Activated CD4-positive, alpha-beta T cell treated with anti-CD3 and anti-CD28 coated beads, Interleukin-2, amount 50 U/mL, for 4 hours (primary cell): ENCODE measurements at places on chromosomes 3 and 15.
A peak's percentile ranks its signal among the peaks of the same experiment; 100 is the strongest.

DNA sequence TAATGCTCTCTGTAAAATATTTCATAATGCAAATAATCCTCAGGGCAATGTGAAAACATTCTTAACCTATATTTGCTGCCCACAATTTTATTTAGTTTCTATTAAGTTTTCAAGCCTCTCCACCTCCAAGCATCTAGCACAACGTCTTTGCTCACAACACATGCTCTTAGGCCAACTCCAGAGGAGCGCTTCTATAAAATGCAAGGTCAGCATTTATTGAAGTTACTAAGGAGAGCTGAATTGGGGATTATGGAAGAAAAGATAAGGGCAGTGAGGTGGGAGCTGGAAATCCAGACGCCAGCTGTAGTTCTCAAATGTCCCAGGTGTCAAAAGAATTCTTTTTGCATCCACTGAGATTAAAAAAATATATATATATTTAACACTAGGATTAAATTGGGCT, 996 bp downstream of the RABL3 start:
- no peak for DNase-seq

GRCh38 chr3:194038960-194039359, 97.0 kb upstream of the HES1 start:
- DNase-seq, result no peak

DNA sequence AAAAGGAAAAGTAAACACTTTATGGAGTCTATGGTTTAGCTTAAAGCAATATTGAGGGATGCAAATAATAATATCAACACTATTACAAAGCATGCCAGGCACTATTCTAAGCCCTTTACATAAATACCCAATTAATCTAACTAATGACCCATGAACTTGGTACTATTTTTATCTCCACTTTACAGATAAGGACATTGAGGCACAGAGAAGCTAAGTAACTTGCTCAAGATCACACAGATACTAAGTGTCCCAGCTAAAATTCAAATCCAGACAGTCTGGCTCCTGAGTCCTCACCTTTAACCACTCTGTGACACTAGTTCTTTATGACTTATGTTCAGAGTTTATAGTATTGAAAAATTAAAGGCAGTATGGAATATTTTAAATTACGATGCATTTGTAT, 5.6 kb downstream of the MBD4 start:
- DNase-seq, result no peak

DNA sequence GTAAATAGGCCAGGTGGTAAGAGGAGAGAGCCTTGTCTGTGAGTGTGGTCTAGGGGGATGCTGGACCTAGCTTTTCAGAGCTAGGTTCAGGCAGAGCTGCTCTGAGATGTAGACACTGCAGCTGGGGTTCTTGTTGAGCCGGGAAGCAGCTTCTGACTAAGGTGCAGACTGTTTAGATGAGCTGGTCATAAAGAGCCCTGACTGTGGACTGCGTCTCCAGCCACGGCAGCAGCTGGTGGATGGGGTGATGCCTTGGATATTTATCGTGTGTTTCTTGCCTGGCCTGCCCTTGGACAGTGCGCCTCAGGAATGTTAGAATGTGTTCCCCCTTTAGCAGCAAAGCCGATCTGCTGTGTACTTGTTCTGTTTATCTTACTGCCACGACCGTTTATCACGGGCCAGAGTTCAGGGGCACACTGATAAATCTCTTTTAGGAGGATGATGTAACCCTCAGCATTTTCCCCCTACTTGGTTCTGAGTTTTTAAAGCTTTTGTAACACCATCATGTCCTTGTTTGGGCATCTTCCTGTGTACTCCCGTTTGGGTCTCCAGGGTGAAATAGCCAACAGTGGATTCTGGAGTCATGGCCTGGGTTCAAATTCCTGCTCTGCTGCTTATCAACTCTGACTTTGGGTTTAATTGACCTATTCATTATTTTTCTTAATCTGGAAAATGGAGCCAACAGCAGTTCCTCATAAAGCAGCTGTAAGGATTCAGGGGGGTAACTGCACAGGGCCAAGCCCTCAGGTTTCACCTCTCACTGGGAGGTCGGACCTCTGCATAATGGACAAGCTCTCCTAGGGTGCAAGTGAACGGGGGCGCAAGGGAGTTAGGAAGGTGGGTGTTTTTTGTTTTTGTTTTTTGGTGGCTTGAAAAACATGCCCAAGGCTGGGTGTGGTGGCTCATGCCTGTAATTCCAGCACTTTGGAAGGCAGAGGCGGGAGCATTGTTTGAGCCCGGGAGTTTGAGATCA, 51.4 kb downstream of the FLNB start:
- DNase-seq, result no peak

DNA sequence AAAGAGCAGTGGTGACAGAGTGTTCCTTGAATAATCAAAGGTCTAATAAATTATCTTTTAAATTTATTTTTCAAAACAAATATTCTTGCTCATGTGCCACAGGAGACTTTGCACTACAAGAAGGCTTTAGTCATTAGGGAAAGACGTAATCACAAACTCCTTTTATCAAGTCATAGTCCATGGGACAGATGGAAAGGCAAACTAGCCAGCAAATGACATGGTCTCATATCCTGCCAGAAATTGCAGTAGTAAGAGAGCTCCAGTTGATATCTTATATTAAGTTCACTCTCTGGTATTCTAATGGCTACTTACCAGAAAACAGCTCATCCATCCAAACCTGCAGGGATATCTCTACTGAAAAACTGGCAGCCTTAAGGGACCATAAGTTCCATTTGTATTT, 225.0 kb upstream of the TP63 start:
- no peak for DNase-seq

DNA sequence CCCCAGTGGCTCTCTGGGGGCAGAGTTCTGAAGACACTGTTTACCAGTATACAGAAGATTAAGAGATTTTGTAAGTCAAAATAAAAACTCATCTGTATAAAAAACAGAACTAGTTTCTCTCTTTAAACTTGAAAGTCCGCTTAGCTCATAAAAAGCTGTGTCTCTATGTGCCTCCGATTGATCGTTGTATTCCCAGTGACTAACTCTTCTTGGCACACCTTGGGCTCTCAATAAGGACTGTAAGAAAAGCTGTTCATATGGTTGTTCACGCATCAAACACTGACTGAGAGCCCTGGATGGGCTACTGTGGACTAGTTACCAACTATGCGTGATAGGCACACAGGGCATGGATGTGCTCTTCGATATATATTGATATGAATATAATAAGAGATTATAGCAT, 107.9 kb downstream of the P3H2 start:
- no peak for DNase-seq

GRCh38 chr3:171854649-171855305, 11.6 kb downstream of the TMEM212 start:
- DNase-seq, result no peak

GRCh38 chr3:50652709-50653108, 22.0 kb upstream of the DOCK3 start:
- DNase-seq, result peak; percentile 52

- no peak for DNase-seq
These were observed 21.9 kb upstream of the TSEN2 start for GRCh38 chr3:12462159-12462947.

DNA sequence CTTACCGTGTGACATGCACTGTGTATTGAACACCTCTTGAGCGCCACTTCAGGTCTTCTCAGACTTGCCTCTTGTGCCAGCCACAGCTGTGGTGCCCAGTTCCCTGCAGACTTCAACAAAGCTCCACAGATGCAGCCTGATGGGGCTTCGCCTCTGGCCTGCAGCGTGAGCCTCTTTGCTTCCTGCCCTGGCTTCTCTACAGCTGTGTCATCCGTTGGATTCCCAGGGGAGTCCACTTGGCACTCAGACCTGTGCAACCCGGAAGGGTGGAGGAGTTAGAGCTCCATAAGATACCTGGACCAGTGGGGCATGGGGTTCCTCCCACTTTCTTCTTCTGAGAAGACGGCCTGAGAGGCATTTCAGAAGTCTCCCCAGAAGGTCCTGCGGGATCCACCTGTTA, 57.7 kb upstream of the BNIP2 start:
- DNase-seq, result no peak

DNA sequence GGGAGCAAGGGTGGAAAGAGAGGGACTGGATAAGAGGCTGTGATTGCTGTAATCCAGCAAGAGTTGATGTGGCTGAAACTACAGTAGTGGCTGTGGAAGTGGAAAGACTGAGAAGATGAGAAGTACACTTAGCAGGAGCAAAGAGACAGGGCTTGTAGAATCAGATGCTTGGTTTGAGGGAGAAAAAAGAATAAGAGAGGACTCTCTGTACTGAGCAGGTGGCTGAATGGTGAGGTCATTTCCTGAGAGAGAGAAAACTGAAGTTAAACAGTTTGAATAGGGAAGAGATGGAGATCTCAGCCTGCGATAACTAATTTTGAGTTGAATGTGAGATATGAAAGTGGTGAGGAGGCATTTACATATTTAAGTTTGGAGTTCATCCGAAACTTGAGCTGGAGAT, 95.8 kb upstream of the SLC25A36 start:
- DNase-seq, result no peak

- no peak for DNase-seq
These were observed 2.3 kb upstream of the CLK3 start for GRCh38 chr15:74613089-74613952.

GRCh38 chr3:192033246-192033645, 572.3 kb downstream of the PYDC2 start:
- no peak for DNase-seq

- no peak for DNase-seq
These were observed 34.9 kb upstream of the MEIS2 start for GRCh38 chr15:37135225-37135624.

DNA sequence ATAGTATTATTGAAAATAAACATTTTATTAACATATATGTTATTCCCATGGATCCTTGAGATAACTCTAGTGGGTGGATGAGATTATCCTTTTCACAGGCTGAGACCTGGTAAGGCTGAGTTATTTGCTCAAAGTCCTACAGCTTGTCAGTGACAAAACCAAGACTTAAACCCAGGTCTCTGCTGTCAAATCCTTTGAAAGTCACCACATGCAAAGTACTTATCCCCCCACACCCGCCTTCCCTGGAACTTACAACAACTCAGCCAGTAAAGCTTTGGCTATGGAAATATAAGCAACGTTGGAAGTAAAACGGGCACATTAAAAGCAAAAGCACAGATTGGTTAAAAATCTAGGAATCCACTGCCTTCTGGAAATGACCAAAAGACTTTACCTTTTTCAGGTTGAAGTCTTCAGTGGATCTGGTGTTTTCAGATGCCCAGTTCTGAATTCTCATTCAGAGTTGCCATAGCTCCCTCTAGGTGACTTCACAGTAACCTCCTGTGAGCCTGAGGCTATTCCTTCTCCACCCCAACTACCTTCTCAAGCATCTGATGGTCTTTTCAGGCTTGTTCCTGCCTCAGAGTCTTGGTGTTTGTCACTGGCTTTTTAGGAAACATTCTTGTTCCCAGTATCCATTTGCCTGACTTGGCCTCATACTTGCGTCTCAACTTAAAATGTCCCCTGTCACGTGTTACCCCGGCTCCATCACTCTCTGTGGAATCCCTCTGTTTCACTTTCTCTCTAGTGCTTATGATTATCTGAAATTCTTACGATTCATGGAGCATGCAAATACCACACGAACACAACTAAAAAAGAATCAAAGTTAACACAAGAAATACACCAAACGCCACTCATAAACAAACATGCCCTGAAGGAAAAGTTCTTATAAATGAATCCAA, 131.2 kb downstream of the MAGI1 start:
- DNase-seq, result no peak

DNA sequence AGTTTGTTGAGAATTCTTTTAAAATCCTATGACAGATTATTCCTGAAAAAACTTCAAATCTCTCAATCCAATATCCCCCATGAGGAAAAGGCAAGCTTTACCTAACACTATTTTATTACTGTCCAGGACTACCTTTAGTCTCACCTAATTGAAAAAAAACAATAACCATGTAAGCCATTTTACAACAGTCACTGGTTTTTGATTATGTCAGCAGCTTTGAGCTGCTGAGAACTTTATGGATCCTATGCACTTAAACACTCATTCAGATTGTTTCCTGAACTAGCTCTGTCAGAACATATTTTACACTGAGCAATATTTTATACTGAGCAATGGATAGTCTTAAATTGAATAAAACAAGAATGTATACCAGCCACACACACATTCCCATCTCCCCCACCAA, 79.9 kb downstream of the ZBBX start:
- DNase-seq, result no peak

GRCh38 chr3:136093771-136094170, 102.4 kb downstream of the MSL2 start:
- no peak for DNase-seq

GRCh38 chr3:24793896-24794295, 299.2 kb upstream of the THRB start:
- no peak for DNase-seq

DNA sequence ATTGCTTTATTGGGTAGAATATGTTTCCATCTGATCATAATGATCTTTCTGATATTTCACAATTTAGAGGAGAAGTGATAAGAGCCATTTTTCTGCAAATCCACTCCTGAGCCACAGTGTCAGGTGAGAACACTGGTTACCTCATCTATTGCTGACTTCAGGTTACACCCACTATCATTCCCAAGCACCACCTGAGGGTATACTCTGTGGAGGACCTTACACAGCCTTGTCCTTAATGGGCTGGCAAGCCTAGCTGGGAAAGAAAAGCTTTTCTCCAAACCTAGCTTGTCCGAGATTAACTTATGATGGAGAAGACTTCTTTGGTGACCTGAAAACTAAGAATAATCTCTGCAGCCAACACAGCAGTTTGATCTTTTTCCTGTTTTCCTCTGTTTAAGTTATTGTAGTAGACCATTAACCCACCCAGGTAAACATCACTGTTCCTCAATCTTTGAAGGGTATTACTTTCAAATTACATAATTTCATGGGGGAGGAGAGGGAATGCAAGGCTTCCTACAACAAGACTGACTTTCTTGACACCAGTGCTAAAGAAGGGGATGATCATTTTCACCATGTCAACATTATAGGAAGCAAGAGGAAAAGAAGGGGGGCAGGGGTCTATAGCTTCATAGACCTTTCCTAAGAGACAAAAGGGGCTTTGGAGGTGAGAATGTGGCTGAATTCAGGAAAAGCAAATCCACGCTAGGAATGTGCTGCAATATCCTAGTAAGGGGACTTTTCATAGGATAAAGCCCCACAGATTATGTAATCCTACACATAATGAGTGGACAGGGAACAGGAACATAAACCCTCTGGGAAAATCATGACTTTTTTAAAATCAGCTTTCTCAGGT, 1.7 kb downstream of the NCEH1 start:
- DNase-seq, result no peak

DNA sequence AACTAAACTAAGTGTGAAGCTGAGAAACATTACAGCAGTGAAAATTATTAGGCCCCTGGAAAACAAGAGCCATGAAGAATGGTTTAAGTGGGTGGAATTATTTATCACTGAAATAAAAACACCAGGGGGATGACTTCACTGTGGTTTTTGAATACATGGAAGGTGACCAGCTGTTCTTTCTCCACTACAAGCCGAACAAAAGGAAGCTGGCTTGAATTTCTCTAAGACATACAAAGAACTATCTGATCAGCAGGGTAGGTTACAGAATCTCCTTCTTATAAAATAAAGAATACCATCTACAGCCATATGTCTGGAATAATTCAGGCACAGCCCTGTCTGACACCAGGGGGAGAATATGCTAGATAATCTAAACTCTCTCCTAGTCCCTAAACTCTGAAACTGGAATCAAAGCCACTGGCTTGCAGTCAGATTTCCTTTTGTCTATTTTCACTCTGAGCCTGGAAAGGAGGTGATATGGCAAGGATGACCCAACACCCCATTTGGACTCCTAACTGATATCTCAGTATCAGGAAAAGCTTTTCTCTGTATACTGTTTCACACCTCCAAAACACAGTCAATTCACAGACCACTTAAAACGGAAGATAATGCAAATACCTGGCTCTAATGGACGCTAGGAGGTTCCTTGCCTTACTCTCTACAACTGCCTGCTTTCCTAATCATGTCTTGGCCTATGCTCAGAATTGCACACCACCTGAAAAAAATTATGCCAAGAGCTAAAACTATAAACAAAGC, 31.2 kb downstream of the SPATA12 start:
- no peak for DNase-seq

GRCh38 chr15:74616366-74616939, 817 bp downstream of the CLK3 start:
- peak; percentile 61 for DNase-seq
